CD4-positive, alpha-beta T cell treated with Interferon alpha-2 for 1 hour (primary cell): ENCODE measurements at places on chromosomes 1 and 21.

DNA sequence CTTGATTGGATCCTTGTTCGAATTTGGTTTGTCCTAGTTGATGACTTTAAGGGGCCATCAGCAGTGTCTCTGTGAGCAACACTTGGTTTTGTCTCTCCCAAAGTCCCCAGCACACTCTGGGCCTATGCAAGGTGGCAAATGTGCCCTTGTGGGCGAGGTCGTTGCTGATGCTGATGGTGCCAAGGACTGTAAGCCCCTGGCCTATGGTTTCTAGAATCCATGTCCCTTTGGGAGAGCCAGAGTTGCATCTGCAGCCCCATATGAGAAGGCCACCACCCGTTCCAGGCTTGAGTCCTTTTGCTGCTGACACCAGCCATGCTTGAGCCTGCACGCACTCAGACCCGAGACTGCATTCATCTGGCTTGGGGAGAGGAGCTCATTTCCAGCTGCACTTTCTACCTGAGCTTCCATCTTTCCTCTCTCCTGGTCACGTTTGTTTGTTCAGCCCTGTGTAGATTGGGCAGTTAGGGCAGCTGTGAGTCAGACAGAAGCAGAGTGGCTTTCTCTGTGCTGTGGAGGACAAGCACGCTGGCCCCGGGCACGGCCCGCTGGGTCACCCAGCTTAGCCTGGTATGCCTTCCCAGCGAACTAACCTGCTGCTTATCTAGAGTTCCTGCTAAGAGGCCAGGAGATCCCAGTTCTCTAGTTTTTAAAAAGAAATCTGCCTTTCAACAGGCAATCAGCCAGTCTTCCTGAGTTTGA lies 52.1 kb upstream of the CSF3R start:
- DNase-seq = no peak

GRCh38 chr1:164188497-164188896 lies 370.5 kb upstream of the PBX1 start:
- DNase-seq = no peak

DNA sequence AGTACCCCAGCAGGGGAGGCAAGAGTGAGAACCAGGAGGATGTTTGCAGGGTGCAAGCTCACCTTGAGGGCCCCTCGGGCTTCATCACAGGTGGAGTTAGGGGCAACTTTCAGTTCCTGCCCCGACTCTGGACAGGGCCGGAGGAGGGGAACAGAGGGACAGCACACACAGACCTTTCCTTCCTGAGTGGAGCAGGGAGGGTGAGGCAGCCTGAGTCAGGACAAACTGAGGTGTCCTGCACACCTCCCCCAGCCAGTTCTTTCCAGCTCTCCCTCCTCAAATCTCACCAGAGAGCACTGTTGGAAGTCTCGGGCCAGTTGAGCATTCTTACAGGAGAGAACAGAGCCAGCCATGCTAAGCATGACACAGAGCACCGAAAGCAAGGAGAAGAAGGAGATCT lies 1.5 kb downstream of the ENTREP3 start:
- no peak for DNase-seq

DNA sequence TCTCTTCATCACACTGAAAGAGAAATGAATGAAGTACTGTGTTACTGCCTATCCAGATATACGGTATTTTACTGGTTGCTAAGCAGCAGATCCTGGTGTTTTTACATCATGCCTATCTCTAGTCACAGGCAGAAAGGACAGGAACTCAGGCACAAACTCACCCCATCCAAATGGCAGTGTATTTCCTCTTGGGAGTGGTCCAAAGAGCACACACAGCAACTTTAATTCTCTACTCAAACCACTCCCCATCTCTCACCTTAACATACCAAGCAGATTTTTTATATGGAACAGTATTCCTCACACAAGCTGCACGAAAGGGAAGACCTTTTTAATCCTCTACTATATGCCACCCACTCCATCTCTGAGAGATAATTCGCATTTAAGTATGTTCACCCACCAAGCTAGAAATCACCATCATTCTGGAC lies 27.3 kb downstream of the EIF4G3 start:
- no peak for DNase-seq

DNA sequence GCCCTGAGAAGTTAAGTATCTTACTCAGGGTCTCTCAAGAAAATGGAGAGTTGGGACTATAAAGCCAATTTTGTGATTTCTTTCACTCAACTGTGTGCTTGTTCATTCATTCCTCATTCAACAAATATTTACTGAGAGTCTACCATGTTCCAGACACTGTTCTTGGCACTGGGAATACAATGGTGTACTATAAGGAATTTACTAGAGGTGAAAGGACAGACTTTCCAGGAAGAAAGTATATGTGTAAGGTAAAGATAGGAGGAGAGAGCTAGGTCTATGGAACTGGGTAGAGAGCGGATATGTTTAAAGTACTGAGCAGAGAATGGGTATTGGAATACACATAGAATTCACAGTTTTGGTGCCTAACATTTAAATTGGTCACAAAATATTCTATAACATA lies 42.3 kb downstream of the ZNHIT6 start:
- DNase-seq = no peak

DNA sequence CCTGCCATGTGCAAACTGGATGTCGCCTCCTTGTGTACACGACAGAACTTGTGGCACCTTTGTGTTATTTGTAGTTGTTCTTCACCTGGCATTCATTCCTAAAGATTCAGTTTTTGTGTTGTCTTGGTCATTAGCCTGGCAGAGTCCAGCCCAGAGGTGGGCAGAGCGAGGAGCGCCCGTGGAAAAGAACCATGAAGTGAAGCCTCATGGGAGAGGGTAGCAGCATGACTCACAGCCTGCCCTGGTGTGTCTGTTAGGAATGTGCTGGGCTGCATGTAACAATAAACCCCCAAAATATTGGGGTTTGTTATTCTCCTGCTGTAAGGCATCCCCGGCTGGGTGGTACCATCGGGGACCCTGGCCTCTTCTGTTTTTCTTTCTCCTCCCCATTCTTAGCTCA lies 124.9 kb upstream of the TMEM51 start:
- no peak for DNase-seq

GRCh38 chr1:27574871-27575831 lies 28.8 kb downstream of the AHDC1 start:
- DNase-seq = no peak

DNA sequence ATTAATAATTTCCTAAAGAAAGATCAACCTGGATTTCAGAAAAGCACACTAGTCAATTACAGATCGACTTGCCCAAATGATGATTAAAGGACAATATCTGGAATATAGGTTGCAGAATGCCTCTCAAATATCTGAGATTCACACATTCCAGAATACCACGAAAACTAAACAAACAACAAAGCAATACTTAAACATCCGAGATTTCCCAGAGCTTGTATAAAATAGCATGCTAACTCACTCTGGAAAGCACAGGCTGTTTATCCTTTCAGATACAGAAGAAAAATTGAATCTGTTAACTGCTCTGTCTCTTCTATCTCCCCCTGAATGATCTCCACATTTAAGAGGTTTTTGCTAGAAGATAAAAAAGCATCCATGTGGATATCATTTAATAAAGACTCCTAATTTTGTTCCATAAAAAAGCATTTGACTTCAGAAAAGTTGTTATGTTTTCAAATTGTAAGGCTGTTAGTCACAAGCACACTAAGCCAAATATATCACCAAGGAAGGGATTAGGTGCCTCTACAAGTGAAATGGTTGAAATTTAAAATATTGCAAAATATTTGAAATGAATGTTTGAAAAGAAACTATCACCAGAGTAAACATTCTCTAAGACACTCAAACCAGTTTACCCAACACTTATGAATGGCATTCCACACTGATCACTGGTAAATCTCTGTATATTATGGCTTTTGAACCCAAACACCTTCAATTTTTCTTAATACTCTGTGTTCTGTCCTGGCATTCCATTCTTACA lies 865.1 kb upstream of the ADAMTS5 start:
- no peak for DNase-seq

DNA sequence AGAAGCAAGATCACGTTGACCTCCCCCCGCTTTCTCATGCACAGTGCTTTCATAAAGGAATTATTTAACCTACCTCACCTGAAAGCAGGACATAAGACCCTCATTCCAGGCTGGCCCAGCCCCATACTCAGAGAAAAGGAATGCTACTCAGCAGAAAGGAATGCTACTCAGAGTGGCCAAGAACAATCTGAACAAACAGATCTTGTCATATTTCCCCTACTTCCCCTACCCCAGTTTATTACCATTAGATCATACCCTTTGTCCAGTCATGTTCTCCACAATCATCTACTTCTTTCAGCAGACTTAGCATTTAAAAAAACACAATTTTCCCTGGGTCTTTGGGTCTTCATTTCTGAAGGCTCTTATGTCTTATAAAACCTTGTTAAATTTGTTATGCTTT lies 89.8 kb downstream of the SLC16A1 start:
- DNase-seq = no peak

GRCh38 chr21:18477043-18477442 lies 73.5 kb upstream of the TMPRSS15 start:
- no peak for DNase-seq

- no peak for DNase-seq
Measured at GRCh38 chr1:116286541-116286971, 86.5 kb upstream of the ATP1A1 start.

GRCh38 chr1:92307980-92308379 lies 9.1 kb downstream of the RPAP2 start:
- DNase-seq = no peak

GRCh38 chr1:246602194-246602593 lies 35.9 kb downstream of the CNST start:
- peak; percentile 9 for DNase-seq

GRCh38 chr1:53495633-53496345 lies 36.6 kb downstream of the DMRTB1 start:
- no peak for DNase-seq

GRCh38 chr1:233045588-233045987 lies 95.2 kb downstream of the NTPCR start:
- DNase-seq = no peak

GRCh38 chr1:171381866-171382210 lies 67.9 kb downstream of the FMO4 start:
- DNase-seq = no peak

GRCh38 chr21:37146320-37147235 lies 73.5 kb downstream of the TTC3 start:
- DNase-seq = no peak

DNA sequence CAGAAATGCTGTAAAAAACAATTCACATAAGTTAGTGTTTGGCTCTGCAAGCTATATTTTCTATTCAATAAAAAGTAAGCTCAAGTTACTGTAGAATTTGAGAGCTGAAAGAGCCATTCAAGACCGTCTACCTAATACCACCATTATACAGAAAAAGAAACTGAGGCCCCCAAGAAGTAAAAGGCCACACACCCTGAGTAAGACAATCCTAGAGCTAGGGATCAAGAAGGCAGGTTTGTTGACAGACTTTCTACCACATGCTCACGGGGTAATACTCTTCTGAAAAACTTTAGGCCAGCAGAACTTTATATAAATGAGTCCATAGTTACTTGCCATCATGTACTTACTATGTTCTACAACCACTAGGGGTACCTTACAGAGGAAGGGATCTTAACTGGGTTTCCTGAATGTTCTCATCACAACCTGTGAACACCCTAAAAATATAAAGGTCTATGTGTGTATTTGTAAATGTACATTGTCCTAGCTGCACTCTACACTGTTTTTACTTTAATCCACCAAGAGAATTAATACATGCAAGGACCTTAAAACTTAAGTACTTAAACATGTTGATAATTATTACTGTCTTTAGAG lies 2.7 kb downstream of the PSMG1 start:
- DNase-seq = no peak

DNA sequence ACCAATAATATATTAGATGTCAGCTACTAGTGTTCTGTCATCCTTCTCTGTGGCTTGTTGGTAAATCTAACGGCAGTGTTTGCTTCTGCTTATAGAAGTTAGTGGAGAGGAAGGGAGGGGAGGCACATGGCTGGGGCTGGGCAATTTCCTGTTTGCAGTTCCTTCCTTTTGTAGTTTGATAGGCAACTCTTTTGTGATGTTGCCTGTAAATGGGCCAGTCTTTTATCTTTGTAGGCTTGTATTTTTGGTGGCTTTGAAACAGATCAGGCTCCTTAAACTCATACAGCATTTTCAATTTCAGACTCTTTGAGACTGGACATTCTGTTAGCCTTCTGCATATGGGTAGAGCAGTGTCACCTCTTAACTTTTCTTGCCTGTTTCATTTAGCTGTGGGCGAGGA lies 48.1 kb downstream of the CDC14A start:
- DNase-seq = peak; percentile 75

- DNase-seq = no peak
Measured at GRCh38 chr1:24032981-24033380, 52.9 kb upstream of the SRSF10 start.

DNA sequence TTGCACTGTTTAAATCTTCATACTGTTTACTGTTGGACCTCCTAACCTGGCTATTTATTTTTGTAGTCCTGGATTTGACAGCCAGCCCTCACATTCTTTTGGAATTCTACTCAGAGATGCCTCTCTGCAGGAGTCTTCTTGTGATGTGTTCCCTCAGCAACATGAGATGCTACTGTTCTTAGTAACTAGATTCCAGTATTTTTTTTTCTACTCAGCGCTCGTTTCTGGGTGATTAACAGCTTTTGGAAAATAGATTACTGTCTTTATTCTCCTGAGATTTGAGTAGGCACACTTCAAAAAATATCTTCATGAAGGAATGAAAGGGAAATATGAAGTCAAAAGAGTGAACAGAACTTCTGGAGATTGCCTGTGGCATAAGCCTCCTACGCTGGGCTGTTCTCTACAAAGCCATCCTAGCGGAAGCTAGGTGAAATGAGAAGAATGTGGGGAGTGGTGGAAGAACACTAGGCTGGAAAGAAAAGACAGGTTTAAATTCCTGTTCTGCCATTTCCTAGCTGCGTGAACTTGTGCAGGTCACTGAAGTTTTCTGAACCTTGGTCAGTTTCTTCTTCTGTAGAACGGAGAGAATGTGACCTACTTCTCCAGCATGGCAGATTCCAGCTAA lies 75.9 kb downstream of the LRRC8C start:
- no peak for DNase-seq

GRCh38 chr1:85330214-85330631 lies 53.8 kb upstream of the BCL10 start:
- no peak for DNase-seq

- no peak for DNase-seq
Measured at GRCh38 chr1:100627054-100627716, 89.2 kb downstream of the GPR88 start.

DNA sequence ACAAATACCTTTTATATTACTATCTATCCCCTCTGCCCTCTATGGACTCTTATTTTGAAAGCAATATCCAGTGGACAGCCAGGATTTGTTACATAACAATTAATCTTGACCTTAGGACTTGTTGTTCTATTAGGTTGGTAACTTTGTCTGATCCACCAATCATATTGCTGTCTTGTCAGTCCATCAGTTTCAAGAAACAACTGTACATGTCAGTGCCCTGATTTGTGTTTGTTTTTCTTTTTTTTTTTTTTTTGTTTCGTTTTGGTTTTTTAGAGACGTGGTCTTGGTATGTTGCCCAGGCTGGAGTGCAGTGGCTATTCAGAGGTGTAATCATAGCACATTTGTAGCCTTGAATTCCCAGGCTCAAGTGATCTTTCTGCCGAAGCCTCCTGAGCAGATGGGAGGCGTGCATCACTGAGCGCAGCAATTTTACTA lies 1.5 kb upstream of the SCP2 start:
- no peak for DNase-seq
